ENCODE measurements at places on chromosomes 2 and 18. TPM values are rescaled to one million over a fixed set of nuclear protein-coding genes. Genes with fewer than 3 reads are reported as not detected.

DNA sequence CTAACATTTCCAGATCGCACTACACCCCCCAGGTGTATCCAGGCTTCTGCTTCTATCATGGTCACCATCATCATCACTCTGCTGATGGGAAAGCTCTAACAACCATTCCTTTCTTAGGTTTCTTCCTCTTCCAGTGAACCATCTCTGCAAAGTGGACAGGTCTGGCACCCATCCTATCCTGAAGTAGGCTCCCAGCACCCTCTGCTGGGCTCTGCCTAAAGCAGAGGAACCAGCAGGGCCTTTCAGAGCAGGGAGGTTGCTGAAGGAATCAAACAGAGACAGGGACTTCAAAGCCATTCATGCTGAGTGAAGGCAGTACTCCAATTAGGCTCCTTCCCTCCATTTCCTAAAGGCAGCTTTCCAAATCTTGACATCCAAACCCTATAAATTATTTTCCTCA lies 27.2 kb upstream of the SATB2 start:
- no peak for DNase-seq

DNA sequence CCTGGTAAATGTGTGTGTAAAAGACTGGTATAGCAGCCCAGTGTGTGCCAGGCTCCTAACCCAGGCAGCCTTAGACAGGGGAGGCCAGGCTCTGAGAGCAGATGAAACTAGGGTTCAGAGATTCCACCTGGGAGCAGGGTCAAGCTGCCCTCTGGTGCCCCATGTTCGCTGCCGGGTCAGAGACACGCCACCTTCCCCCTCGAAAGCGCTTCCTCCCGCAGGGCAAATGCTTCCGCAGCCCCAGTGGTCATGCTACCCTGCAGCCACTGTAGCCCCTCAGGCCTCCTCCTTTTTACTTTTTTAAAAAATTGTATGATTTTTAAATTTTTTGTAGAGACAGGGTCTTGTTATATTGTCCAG lies 10.6 kb upstream of the KLF11 start:
- no peak for DNase-seq

DNA sequence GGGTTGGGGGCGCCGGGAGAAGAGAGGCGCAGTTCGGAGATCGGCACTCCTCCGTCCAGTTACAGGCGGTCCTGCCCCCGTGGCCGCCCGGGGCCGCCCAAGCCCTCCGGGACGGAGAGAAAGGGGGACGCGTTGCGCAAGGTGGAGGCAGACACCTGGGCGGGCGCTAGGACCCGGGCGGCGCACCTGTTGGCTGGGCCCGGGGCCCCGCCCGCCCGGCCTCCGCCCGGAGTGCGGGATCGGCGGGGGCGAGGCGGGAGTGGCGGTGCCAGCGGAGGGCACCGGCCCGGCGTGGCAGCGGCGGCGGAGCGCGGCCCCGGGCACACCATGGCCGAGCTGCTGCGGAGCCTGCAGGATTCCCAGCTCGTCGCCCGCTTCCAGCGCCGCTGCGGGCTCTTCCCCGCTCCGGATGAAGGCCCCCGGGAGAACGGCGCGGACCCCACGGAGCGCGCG lies at the start of gene SGPP2:
Gene SGPP2 (plus strand): TSS at position 268 of the 453 bp plus-strand sequence. CDS start 60 bp downstream, at position 328.
- DNase-seq, result peak; percentile 28

GRCh38 chr2:18668221-18668620 lies 78.9 kb upstream of the NT5C1B start:
- no peak for DNase-seq

GRCh38 chr2:29310650-29311348 lies 195.6 kb downstream of the CLIP4 start:
- no peak for DNase-seq

RNF152 gene
- 0.39 TPM for total RNA-seq

DNA sequence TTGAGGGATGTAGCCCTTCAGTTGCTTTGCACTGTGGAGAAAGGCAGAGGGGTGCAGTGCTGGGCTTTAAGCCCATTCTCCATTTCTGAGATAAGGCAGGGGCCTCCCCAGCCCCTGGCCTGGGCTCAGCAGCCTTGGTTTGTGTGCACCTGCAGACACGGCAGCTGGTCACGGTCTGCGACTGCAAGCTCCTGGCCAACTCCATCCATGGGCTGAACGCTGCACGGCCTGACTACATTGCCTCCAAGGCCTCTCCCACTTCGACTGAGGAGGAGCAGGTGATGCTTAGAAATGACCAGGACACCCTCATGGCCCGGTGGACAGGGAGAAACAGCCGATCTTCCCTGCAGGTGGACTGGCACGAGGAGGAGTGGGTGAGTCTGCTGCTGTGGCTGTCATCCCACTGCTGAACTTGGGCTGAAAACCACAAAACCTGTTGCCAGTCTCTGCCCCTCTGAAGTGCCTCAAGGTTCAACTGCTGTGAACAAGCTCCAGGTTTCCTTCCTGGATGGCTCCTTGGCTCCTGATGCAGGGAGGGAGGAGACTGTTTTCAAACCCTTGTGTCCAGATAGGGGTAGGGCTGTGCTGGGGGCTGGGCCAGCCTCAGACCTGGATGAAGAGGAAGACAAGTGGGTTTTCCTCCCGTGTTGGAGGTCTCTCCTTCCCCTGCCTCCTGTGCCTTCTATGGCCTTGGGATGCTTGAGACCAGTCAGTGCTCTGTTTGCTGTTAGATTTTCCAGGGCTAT lies 54.0 kb downstream of the COA5 start:
- DNase-seq, result no peak

DNA sequence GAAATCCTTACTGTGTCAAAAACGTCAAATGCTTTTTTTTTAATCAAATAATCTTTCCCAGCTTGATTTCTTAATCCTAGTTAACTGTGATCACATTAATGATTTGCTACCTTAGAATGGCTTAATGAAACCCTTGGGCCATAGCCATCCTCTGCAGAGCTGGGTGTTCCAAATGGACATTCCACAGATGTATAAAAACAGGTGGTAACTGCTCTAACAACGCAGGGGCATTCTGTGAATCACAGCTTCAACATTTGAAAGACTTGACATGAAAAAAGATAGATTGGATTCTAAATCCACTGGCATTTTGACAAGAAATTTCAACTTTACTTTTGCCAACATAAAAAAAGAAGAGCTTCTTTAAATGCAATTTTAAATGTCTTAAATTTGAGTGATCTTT lies 69.8 kb upstream of the RASGRP3 start:
- DNase-seq, result no peak

DNA sequence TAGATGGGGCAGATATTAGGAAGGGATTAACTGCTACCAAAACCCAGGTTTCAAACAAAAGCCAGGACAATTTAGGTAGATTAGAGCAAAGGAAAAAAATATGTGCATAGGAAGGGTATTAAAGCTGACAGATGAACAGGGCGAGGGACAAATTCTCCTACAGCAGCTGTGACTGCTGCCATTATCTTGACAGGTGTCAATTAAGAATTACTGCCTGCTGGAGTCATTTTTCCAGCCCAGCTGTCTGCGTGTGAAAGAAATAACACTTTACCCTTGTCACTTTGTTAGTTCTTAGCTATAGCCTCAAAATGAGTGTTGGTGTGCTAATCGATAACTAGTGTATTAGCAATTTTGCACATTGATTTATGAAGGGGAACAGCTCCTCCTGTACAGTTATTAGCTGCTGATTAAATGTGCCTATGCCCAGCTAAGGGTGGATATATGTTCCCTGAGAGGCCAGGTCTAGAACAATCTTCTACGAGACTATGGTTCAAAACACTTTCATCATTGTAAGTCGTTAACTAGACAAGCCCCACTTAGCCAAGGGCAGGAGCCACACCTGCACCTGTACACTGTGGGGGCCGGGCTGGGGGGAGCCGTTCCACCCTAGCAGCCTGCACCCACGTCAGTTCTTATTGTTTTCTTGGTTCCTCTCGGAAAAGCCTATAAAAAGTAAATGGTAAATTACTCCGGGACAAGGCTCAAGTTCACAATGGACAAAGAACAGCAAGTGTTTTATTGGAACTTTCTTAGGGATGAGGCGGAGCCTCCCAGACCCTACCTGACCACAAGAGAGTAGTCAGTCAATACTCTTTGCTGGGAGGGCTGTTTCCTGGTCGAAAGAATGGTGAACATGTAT lies 7.7 kb downstream of the TSHZ1 start:
- DNase-seq, result no peak

GRCh38 chr2:217981971-217982370 lies 20.8 kb downstream of the TNS1 start:
- no peak for DNase-seq

GRCh38 chr2:174675615-174676014 lies 78.0 kb upstream of the WIPF1 start:
- DNase-seq, result peak; percentile 34

DNA sequence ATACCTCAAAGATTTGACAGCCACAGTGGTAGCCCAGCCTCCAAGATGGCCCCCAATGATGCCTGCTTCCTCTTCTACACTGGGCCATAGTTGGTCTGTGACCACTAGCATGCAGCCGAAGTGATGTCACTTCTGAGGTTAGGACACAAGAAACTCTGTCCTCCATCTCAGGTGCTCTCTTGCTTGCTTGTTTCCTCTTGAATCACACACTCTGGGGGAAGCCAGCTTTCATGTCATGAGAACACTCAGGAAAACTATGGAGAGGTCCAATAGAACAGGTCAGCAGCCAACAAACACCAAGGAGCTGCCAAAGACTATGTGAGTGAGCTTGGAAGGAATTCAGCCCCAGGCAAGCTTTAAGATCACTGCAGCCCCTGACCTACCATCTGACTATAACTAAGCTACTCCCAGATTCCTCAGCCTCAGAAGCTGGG lies 3.3 kb upstream of the ADAM17 start:
- DNase-seq, result no peak

SLC30A3 gene
- total RNA-seq, result 0.10 TPM

DNA sequence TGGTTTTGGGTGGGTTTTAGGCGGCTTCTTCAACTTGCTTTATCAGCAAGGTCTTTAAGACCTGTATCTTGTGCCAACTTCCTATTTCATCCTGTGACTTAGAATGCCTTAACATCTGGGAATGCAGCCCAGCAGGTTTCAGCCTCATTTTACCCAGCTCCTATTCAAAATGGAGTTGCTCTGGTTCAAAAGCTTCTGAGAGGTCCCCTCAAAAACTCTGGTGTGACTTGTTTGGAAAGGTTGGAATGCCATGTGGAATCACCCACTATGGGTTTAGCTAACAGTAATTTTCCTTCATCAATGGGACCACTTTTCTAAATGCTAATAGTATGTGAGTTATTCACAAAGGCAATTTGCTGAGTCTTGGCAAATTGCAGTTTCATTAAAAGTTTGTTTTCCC lies 509.4 kb upstream of the SMIM21 start:
- no peak for DNase-seq

DPP10 gene
- not detected for total RNA-seq

IGFBP2 gene
- not detected for total RNA-seq

GRCh38 chr18:67540559-67540958 lies 24.0 kb upstream of the DSEL start:
- no peak for DNase-seq

DNAH7 gene
- not detected for total RNA-seq
